Anterior cingulate cortex (tissue), 58 donors: ENCODE measurements at places on chromosomes 5 and 9.

GRCh38 chr5:13944560-13945199, at the start of gene DNAH5:
TSS of gene DNAH5 (minus strand) at chr5:13944688. CDS start at chr5:13944438, 250 bp downstream.
- no peak for DNase-seq

GRCh38 chr9:127941062-127941960, 3.7 kb upstream of the DPM2 start:
- no peak for DNase-seq

- no peak for DNase-seq
Observed at GRCh38 chr9:19331877-19332276, 48.2 kb downstream of the RPS6 start.

DNA sequence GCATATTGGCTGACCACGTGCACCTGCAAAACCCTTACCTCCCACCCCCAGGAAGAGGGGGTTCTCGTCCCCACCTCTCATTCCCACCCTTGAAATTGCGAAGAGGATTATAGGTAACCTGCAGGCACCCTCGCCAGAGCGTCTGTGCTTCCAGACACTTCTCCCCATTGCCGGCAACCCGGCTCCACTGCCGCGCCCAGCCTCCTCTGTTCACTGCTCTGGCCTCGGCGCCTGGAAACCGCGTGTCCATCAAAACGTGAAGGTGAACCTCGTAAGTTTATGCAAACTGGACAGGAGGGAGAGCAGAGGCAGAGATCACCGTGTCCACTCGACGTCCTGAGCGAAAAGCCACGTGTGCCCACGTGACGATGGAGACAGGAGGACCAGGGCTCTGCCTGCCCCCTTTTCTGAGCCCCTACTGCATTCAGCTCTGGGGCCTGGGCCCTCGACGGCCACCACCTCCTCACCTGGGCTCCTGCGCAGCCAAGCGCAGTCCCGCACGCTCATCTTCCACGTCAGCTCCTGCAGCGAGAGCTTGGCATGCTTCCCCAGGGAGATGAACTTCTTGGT, 1.9 kb downstream of the TERT start:
- no peak for DNase-seq

- DNase-seq, result no peak
Observed at GRCh38 chr9:137354153-137354844, 52.2 kb upstream of the NRARP start.

GRCh38 chr9:69502671-69503301, 169.4 kb downstream of the APBA1 start:
- DNase-seq, result no peak

DNA sequence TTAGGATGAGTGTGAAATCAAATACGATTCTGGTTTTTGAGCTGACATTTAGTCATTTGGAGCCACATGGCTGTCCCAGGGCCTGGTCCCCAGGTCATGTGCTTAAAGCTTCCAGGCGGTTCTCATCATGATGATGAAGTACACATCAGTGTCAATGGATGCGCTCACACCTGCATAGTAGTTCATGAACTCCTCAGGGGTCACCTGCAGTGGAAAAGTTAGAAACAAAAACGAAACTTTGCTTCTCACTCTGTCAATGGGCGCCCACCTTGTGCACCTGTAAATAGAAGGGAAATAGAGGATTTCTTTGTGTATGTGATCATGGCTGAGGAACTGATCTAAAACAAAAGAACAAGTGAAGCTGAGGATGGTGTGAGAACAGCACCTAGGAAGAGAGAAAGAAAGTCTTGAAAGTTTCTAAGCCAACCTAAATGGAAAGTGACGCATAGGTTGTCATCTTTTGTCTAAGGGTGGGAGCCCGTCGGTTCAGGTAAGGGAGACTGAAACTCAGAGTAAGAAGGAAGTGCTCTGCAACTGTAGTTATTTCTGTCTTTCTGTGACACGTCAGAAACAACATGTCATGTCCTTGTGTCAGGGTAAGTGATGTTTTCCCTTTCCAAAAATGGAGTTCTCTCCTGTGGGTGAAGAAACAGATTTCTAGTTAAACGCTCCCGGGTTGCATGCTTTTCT, 33.8 kb downstream of the CAPSL start:
- DNase-seq, result no peak

- no peak for DNase-seq
Observed at GRCh38 chr9:27347889-27348288, 50.9 kb upstream of the EQTN start.

DNA sequence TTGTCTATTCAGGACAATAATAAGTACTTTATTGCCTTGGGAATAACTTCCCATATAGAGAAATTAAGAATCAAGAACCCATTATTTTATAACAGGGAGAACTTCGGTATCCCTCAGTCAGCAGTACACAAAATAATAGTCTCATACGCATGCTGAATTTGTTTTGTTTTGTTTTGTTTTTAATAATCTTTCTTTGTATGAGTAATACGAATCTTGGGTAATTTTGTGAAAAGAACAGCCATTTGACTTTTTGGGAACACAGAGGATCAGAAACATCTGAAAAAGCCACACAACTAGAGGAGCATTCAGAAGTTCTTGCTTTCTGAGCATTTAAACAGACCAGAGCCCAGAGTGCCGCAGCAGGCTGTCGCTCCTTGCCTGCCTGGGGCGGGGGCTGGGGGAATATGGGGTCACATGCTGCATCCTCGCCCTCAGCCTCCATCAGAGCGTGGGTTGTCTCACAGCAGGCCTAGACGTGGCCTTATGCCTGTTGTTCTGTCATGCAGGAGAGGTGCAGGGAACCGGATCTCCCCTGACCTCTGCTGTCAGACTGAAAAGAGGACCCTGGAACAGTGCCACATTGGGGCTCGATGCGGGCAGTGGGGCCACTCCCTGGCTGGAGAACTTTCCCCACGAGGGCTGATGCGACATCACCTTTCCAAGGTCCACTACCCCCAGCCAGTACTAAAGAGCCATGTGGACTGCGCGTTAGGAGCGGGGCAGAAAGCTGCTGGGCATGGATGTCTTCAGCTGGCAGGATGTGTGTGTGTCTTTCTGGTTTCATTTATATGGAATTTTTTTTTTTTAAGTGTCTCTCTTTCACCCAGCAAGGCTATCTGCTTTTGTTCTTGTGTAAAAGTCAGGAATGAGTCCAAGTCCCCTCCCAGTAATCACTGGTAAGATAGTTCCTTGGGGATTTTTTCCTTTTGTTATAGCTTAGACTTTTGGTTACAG, 133.4 kb upstream of the OTULINL start:
- no peak for DNase-seq

DNA sequence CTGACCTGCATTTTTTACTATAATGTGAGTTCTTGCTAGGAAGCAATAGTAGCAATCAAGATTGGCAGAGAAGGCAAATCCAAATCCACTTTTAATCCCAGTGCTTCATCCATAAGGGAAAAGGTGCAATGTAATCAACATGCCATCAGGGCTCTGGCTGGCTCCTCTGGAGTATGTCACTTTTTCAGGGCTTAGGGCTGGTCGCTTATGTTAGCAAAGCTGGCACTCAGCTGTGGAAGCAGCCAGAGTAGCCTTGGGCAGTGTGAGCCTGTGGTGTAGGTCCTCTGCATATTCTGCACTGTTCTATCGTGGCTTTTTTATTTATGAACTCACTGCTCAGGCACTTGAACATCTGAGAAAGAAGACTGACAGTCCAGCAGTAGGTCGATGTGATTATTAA, 16.1 kb downstream of the ACTBL2 start:
- DNase-seq, result no peak

DNA sequence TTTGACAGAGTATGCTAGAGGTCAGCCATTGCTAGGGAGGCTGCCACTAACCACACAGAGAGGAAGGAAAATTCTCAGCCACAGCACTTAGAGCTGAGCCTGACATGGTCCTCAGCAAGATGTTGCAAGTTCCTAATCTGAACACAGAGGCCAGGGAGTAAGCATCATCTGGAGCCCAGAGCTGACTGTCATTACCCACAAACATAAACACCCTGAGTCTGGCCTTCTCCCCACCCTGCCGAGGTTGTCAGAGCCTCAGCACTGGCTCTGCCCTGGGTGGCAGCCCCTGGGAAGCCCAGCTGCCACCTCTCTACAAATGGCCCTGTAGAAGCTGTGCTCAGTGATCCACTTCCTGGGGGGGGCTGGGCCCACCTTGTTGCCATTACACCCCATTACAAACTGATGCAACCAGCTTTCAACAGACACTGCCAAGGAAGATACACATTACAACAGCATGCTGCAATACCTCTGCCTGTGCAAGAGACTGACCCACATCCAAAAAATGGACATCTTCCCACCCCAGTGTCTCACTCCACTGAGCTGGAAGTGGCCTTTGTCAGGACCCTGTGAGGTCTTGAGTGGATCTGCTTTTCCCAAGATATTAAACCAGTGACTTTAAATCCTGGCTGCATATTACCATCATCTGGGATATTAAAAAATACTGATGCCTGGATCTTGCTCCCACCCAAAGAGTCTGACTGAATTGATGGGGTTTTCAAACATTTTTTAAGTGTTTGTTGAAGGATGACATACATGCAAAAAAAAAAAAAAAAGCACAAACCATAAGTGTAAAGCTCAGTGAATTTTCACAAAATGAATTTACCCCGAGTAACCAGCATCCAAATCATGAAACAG, 33.0 kb downstream of the IRF1 start:
- no peak for DNase-seq

DNA sequence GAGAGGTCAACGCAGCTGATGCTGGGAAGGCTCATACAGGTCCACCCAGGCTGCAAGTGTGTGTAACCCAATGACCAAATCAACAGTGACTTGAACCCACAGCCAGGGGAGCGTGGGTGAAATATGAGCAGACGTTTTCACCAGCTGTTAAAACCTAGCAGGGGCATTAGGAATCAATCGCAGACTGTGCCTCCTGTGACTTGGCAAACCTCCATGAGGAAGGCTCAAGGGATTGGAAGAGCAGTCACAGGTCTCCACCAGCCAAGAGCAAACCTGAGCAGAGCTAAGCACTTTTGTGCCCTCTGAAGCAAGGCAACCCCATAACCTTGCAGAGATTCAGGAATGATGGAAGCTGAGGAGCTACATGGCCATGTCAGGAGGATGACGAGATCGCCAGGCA, 25.5 kb downstream of the INSYN2B start:
- no peak for DNase-seq

DNA sequence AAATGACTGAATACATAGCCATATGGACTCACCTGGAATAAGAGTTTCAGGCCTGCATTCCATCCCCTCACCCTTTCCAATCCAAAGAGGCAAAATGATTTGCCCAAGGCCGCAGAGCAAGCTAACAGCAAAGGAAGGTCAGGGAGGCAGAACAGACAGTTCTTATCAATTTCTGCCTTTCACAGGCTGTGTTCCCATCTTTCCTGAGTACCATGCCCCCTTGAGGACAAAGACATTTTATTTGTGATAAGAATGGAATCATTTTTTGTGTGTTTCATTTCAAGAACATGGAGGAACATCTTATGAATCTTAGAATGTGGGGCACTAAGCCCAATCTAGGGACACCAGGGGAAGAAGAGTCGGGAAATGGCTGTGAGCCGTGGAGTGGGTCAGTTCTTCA, 13.9 kb downstream of the LHFPL2 start:
- DNase-seq, result no peak

- peak; percentile 1 for DNase-seq
Observed at GRCh38 chr5:87081511-87082372, 185.9 kb upstream of the RASA1 start.

DNA sequence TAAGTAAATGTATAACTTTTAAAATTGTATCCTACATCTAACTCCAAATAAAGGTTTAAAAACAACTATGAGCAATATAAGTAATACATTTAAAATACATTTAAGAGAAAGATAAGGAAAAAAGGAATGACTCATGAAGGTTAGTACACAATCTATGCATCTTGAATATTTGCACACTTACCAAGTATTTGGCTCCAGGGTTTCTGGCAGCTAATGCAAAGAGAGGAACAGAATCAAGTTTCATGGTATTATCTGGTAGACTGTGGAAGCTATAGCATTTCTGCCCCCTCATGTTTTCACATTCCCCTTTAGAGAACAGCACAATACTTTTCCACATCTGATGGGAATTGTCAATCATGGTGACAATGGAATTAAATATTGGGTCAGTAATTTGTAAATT, 132.1 kb downstream of the COX7C start:
- no peak for DNase-seq

DNA sequence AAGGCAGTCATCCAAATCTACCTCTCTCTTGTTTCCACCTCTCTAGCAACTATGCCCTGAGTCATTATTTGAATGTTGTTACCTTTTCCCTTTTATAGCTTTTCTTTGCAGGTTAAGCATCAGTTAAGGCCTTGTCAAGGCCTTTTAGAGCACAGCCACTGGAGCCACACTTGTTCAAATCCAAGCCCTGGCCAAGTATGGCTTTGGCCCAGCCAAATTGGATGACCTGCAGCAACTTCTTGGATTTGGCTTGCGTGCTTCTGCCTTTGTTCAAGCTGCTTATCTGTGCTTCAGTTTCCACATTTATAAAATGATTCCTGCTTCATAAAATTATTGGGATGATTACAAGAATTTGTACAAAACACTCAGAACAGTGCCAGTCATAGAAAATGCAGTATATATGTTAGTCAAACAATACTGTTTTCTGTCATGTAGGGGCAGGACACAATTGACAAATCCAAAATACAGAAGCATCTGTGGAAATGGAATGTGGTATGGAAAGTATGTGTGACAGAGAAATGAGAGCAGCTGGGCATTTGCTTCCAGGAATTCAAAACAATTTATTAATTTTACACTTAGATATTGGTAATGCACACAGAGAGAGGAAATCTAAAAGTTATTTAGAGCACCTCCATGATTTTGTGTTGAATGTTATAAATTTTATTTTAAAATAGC, 17.9 kb upstream of the RLN1 start:
- no peak for DNase-seq

- DNase-seq, result no peak
Observed at GRCh38 chr5:176593273-176593869, 16.6 kb downstream of the GPRIN1 start.

DNA sequence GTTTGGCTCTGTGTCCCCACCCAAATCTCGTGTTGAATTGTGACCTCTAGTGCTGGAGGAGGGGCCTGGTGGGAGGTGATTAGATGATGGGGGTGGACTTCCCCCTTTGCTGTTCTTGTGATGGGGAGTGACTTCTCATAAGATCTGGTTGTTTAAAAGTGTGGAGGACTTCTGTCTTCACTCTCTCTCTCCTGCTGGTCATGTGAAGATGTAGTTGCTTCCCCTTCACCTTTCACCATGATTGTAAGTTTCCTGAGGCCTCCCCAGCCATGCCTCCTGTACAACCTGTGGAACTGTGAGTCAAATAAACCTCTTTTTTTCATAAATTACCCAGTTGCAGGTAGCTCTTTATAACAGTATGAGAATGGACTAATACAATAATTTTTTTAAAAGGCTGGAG, 10.6 kb upstream of the MYO10 start:
- DNase-seq, result no peak

GRCh38 chr5:80668016-80668969, 13.5 kb upstream of the DHFR start:
- DNase-seq, result no peak

- DNase-seq, result no peak
Observed at GRCh38 chr5:180098991-180099732, 27.6 kb upstream of the RNF130 start.
